ENCODE measurements at places on chromosomes 6 and 20.

DNA sequence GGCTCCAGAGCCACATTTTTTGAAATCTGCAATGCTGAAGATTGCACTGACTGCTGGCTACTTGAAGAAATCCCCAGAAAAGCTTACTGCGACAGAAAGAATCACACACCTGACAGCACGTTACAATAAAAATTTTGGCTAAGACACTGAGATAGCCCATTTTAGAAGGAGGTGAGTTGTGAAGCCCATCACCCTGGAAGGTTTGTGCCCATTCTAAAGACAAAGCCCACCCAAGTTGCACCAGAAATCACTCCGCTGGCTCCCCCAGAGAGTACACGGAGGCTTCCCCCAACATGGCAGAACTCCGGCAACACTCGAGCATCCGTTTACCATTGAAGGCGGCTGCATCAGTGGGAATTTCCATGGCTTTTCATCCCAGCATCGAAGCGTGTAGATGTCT lies 29.4 kb downstream of the LPA start:
- DNase-seq = no peak

DNA sequence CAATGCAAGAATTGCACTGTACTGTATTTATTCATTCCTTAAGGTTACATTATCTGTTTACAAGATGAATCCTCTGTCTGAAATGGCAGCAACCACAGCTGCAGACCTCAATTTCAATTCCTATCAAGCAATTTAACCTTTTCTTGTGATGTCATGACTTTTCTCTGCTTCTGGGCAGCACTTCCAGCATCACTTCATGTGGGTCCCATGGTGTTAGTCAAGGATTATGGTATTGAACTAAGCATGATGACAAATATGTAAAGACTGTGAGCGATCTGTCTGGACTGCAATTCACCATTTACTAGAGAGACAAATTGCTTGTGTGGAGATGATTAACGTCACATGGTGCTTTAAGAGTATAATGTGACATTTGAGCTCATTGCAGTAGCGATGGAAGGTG lies 90.5 kb upstream of the CCN2 start:
- no peak for DNase-seq

- no peak for DNase-seq
Measured at GRCh38 chr6:45815466-45816125, 200.1 kb downstream of the CLIC5 start.

DNA sequence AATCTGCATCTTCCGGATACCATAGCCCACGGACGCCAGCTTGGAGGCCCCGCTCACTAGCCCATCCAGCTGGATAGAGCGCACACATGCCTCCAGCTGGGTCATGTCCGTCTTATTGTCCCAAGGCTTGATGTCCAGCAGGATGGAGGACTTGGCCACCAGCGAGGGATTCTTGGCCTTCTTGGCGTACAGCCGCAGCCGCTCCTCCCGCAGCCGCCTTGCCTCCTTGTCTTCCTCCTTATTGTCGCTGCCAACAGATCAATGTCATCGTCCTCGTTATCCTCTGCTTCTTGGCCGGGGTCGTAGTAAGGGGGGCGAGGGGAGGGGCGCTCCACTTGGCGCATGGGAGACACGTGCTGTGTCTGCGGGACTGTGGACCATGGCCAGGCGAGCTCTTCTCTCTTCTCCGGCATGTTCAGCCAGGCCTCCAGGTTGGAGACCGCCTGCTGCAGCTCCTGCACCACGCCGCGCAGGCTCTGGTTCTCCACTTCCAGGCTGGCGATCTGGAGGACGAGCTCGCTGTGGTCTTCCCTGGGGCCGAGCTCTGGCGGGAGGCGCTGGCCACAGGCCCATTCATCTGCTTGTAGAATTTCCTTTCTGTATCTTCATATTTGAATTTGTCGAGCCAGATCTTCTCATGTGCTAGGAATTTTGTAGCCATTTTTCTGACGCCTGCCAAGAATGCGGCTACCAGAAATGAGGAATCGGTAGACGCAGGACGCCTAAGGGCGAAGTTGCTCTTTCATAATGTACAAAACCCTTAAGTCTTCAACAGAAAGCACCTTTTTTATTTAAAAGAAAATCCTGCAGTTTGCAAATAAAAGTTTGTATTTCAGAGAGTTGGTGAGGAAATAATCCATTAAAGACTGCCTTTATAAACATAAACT lies 60.1 kb upstream of the PTPRK start:
- peak; percentile 70 for DNase-seq

GRCh38 chr6:130577178-130577919 lies 211.5 kb downstream of the TMEM200A start:
- no peak for DNase-seq

- no peak for DNase-seq
Measured at GRCh38 chr20:36439040-36439730, 102.1 kb upstream of the MYL9 start.

GRCh38 chr6:2857580-2858337 lies 16.1 kb upstream of the SERPINB1 start:
- DNase-seq = no peak

DNA sequence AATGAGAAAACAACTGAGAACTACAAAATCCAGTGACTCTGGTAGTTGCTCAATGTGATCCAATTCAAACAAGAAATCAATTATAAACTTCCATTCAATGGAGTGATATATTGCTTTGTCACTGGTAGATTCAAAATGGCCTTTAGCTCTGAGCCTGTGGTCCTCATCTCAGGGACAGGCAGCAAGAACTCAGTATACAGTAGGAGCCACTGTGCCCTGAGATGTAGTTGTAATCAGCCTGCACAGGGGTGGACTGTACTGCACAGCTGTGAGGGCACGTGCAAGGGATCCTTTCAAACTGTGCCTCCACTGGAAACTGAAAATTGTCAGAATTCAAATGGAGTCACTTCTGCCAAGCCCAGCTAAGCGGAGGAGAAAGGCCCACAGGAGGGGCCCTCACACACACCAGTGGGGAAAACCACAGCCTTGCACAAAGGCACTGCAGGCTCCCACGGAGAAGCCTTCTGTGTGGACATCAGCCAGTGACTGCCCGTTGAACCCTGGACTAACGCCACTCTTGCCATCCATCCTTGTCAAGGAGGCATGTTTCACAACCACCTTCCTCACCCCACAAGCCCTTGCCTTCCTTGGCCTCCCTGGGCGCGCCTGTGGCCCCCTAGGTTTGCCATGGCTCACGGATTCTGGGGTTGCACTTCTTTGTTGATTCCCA lies 186.7 kb downstream of the SMOC2 start:
- DNase-seq = no peak

DNA sequence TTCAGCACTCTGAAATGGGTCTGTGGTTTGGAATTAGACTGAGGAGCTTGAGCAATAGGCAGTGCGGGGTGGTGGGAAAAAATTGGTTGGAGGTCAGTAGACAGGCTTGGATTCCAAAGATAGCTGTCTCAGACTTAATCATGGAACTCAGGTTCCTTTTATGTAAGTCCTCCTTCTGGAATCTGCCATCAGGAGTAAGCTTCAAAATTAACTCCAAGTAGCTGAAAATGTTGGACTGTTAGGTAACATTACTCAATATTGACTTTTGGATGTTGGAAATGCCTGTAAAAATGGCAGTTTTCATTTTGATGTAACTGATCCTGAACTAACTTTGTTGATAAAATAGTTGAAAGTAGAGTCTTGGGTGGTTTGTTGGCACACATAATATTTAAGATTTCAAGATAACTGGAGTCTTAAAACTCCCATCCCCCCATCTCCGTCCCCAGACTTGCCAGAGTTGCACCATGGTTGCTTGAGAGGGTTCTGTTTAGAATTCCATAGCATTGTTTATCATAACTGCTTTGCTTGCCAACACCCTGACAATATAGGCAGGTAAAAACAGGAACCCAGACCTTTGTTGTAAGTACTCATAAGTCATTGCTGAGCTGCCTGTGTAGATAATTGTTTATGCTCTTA lies 83.0 kb downstream of the PHF20 start:
- DNase-seq = no peak

- DNase-seq = no peak
Measured at GRCh38 chr6:28863604-28864325, 60.0 kb downstream of the TRIM27 start.

DNA sequence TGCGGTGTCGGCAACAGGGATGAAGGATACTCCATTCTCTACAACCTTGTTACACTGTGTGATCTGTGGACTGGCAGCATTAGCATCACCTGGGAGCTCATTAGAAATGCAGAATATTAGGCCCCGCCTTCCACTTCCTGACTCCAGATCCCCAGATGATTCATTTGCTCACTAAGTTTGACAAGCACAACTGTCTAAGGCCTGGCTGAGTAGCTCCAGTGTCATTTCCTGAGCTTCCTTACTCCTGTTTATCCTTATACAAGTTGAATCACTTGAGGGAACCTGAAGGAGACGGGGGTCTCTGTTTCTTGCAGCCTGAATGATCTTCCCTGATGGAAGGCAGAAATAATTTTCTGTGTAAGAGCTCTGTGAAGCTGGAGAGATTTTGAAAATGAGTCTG lies 32.7 kb upstream of the PROKR2 start:
- no peak for DNase-seq

DNA sequence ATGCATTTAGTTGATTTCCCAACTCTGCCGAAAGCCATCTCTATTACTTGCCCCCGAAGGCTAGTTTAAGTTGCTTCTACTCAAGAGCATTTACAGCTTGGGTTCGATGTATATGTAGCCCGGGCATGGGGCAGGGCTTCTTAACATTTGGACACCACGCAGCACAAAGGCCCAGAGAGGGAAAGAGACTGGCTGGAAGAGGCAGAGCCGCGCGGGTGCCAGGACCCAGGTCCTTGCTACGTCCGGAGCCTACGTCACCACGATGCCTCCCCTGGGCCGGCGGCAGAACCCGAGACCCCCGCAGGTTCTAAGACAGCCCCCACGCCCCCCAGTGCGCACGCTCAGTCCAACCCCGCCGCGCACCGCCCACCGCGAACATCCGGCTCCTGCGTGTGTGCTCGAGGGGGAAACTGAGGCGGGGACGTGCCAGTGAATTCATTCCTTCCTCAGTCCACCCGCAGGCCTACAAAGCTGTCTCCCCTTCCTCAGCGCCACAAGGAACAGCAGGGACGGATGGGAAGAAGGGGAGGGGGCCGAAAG lies 367 bp upstream of the PCIF1 start:
- DNase-seq = no peak

DNA sequence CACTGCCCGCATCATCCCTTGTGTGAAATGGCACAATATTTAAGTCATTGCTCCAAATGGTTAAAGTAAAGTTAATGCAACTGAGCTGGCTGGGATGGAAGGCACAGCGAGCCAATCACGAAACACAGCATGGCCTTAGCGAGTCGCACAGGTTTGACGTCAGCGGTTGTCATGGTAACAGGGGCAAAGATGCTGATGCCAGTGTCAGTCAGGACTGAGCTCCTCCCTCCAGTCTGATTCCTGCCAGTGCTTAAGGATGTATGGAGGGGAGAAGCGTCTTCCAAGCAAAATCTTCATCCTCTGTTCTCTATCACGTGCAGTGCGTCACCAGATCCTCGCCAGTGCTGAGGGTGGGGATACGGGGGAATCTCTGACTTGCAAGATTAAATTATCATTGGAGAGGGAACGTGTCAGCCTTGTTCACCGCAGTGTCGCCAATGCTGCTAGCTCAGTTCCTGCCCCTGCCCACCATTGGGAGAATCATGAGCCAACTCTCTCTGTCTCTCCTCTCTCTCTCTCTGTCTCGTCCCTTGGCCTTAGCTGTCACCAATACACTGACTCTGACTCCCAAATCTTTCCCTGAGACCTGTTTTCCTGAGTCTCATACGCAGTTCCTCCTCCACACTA lies 24.5 kb downstream of the TSPYL4 start:
- DNase-seq = no peak
